ENCODE measurements at places on chromosomes 5 and 9. TPM values are rescaled to one million over a fixed set of nuclear protein-coding genes. Genes with fewer than 3 reads are reported as not detected.

Gene KIF4B
- not detected for total RNA-seq

Gene ZNF483
- total RNA-seq, result 22.1 TPM

Gene ACTBL2
- total RNA-seq, result not detected

Gene SPATA31D4
- total RNA-seq, result not detected

Gene CXCL14
- not detected for total RNA-seq

Gene FOXD4L3
- total RNA-seq, result not detected

Gene IFNA21
- total RNA-seq, result not detected

Gene LRRC14B
- total RNA-seq, result not detected

Gene ZBTB5
- total RNA-seq, result 13.5 TPM

Gene PDZD2
- total RNA-seq, result 1.3 TPM

Gene SHOC1
- total RNA-seq, result not detected

Gene FOXD4L4
- total RNA-seq, result not detected

Gene ADGRV1
- total RNA-seq, result 0.52 TPM

Gene GFM2
- 20.1 TPM for total RNA-seq

Gene ZNF782
- 6.8 TPM for total RNA-seq

Gene ENTPD8
- total RNA-seq, result not detected

Gene EXOSC3
- total RNA-seq, result 38.2 TPM

Gene PCDHGA6
- total RNA-seq, result not detected

Gene CATSPER3
- 0.37 TPM for total RNA-seq

Gene PCDHGA9
- total RNA-seq, result not detected

Gene FBN2
- not detected for total RNA-seq

Gene INSYN2B
- not detected for total RNA-seq

Gene CD72
- total RNA-seq, result 7.9 TPM

Gene SAPCD2
- total RNA-seq, result 1.2 TPM

Gene COL15A1
- total RNA-seq, result not detected

Gene PCDH1
- total RNA-seq, result 0.20 TPM

Gene VLDLR
- total RNA-seq, result not detected

Gene SLC6A18
- total RNA-seq, result not detected

Gene TMEM215
- total RNA-seq, result not detected

Gene MACIR
- total RNA-seq, result 2.7 TPM

Gene ALG2
- total RNA-seq, result 17.1 TPM

Gene SAXO1
- 0.30 TPM for total RNA-seq

Gene OCLN
- 1.4 TPM for total RNA-seq

Gene THOC3
- total RNA-seq, result 70.6 TPM

Gene SMIM33
- 0.54 TPM for total RNA-seq

Gene DRD1
- not detected for total RNA-seq

Gene HAPLN1
- not detected for total RNA-seq

Gene INSL4
- total RNA-seq, result not detected

Gene ZER1
- total RNA-seq, result 44.7 TPM

Gene F12
- total RNA-seq, result 0.35 TPM

Gene NFX1
- total RNA-seq, result 36.8 TPM

Gene FCN2
- total RNA-seq, result not detected

Gene TAF1L
- not detected for total RNA-seq

Gene OR13C8
- total RNA-seq, result not detected

Gene HRCT1
- total RNA-seq, result not detected

Gene SOX30
- total RNA-seq, result not detected

Gene TGFBI
- 3.7 TPM for total RNA-seq

Gene ENTPD2
- not detected for total RNA-seq
